Mesothelial cell of epicardium (in vitro differentiated cells): ENCODE measurements at places on chromosomes 11 and 22.

DNA sequence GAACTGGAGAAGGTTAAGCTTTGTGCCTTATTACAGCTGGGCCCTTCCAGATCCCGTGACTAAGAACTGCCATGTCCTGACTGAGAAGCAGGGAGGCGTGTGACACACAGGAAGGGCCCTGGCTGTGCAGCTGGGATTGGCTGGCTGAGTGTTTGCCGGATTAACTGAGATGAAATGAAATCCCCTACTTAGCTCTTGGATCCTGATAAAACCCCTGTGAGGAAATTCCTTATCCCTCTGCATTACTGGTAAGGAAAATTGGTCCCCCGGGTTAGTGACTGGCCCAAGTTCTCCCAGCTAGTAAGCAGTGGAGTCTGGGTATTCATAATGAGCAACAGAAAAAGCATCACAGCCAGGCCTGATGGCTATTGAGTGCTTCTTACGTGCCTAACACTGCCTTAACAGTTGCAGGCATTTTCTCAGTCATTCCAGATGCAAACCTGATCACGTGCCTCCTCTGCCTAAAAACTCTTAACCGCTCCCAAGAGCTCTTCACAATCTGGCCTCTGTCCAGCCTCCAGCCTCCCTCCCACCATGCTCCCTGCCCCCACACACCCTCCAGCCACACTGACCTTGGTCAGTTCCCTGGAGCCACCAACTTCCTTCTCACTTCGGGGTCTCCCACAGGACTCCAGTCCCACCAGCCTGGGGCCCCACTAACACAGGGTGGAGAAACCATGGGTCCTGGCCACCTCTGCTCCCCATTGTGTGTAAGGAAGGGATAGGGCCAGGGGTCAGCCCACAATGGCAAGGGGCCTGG lies 37.8 kb downstream of the ARRB1 start:
- H3K4me1 ChIP-seq = peaks cover 11% of the 10 kb centered on the region
- peaks cover 3% of the 10 kb centered on the region for H3K36me3 ChIP-seq
- no peak for DNase-seq
- no peak overlapping the region for H3K4me3 ChIP-seq
- H3K27ac ChIP-seq = no peak overlapping the region

- peaks cover 11% of the 10 kb centered on the region for H3K4me1 ChIP-seq
- H3K27me3 ChIP-seq = peaks cover 3% of the 10 kb centered on the region
- H3K27ac ChIP-seq = no peak overlapping the region
- H3K4me3 ChIP-seq = no peak overlapping the region
These were observed 14.3 kb downstream of the GDPD4 start for GRCh38 chr11:77287136-77287535.

GRCh38 chr11:48087974-48088681 lies 107.8 kb downstream of the PTPRJ start:
- no peak overlapping the region for H3K4me3 ChIP-seq
- peaks cover 54% of the 10 kb centered on the region for H3K27me3 ChIP-seq
- no peak for DNase-seq
- peaks cover 2% of the 10 kb centered on the region for H3K36me3 ChIP-seq
- peaks cover 33% of the 10 kb centered on the region for H3K4me1 ChIP-seq

- H3K4me1 ChIP-seq = peaks cover 17% of the 10 kb centered on the region
- no peaks in the 10 kb centered on the region for H3K36me3 ChIP-seq
- DNase-seq = no peak
- peaks cover 5% of the 10 kb centered on the region for H3K27me3 ChIP-seq
- H3K4me3 ChIP-seq = no peak overlapping the region
These were observed 27.0 kb downstream of the MYO7A start for GRCh38 chr11:77155082-77155475.

- H3K27ac ChIP-seq = no peak overlapping the region
- no peak overlapping the region for H3K4me3 ChIP-seq
These were observed 14.9 kb downstream of the SMCO4 start for GRCh38 chr11:93528252-93528651.

DNA sequence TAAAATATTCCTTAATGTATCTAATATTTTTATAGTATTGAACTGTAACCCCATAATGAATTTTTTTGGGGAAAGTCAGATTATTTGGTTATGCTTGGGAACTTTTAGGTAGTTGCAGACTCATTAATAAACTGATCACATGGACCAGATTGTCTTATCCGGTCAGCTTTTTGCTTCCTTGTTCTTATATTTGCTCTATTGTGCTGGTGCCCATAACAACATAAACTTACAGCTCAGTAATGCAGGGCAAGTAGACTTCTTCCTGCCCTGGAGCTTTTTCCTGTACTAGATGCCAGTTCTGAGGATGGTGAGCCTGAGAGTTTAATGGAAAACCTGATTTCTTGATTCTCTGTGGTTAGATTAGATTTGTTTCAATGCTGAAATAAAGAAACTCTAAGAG lies 53.2 kb downstream of the MTMR3 start:
- peaks cover 3% of the 10 kb centered on the region for H3K4me1 ChIP-seq
- H3K27me3 ChIP-seq = no peaks in the 10 kb centered on the region
- no peak for DNase-seq
- no peak overlapping the region for H3K27ac ChIP-seq

DNA sequence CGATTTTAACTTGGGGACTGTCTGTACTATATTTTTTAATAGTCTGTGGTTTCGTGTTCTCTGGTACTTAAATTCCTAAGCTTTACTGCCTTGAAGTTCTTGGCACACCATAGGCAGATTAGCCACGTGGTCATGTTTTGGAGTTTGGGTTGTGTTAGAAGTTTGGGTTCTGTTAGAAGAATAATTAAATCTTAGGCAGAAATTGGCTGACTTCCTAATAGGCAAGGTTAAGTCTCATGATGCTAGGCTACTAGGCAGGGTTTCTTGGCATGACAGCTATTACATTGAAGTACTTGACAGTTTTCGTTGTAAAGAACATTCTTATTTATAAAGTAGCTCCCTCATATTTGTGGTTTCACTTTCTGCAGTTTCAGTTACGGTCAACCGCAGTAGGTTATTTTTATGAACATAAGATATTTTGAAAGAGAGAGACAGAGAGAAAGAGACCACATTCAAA lies 30.0 kb upstream of the MMP7 start:
- peak overlapping the region; percentile 16 for H3K4me3 ChIP-seq
- no peaks in the 10 kb centered on the region for H3K36me3 ChIP-seq
- H3K4me1 ChIP-seq = no peaks in the 10 kb centered on the region
- H3K27me3 ChIP-seq = no peaks in the 10 kb centered on the region
- no peak for DNase-seq

DNA sequence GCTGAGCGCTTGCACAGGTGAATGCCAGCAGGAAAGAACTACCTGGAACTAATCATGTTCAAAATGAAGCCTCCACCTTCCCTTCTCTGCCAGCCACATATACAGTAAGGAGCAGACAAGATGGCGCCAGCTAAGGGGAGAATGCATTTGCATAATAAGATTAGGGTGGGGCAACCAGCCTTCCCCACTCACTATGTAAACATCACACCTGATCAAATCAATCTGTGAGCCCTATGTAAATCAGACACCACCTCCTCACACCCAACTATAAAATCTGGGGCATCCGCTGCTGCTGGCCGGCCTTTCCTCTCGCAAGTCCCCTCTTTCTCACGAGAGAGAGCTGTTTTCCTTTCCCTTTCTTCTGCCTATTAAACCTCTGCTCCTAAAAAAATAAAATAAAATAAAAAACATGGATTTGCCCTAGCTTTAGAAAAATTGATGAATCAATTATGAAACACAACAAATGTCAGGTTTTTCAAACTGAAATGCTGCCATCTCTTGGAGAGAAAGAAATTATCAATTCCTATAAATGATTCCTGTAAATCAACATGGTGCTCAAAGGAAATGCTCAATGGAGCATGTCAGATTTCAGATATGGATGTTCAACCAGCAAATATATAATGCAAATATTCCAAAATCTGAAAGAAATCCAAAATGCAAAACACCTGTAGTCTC lies 108.9 kb downstream of the SGSM3 start:
- H3K4me1 ChIP-seq = peaks cover 26% of the 10 kb centered on the region
- H3K36me3 ChIP-seq = peaks cover 15% of the 10 kb centered on the region
- DNase-seq = no peak
